ENCODE measurements at places on chromosomes 2 and 18.

DNA sequence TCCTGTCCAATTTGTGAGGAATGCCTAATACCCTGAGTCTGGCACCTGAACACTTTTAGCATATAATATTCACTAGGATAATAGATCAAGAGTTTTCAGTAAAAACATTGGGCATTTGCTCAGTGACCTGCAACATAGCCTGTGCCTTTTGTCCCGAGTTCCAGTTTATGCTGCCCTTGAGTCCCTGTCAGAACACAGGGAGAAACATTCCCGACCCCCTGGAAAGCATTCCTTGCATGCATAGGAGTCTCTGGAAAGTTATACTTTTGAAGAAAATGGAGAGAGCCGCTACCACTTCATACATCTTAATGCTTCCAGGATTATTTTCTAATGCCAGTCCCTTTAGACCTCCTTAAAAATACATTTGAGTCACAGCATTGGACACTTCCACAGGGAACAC is 107.3 kb downstream of the PLCL1 start:
- DNase-seq, result no peak

DNA sequence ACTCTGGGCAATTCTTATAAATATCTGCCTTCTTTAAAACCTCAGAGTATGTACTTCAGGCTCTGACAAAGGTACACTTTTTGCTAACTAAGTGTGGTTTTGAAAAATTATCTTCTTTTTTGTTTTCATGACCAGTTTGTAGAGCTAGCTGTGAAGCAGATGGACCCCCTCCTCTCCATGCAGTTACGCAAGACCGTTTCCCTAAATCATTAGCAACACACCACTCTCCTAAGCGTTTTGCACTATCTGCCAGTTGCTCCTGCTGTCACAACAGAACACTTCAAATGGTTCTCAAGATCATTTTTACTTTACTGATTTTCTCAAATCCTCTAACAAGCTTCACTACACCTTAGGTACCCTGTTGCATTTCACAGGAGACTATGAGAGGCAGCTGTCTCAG is 53.3 kb downstream of the GULP1 start:
- DNase-seq, result no peak

- DNase-seq, result no peak
Observed at GRCh38 chr2:130251535-130251872, 53.3 kb upstream of the TUBA3E start.

DNA sequence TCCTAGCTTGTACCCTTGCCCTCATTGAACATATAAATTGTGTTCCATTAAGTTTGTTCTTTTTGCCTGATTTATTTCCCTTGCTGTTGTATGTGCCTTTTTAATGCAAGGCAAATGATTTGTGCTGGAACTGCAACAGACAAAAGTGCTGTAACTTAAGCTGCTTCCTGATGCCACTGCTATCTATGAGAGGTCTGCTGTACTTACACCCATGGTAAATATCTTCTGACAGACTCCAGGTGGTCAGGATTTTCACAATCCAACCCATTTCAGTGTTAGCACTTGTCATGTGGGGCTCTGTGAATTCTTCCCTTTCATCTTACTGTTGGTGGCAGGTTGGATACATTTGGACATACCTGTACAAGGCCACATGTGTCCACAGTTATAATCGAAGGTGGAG is 63.5 kb downstream of the ARHGAP15 start:
- DNase-seq, result no peak

DNA sequence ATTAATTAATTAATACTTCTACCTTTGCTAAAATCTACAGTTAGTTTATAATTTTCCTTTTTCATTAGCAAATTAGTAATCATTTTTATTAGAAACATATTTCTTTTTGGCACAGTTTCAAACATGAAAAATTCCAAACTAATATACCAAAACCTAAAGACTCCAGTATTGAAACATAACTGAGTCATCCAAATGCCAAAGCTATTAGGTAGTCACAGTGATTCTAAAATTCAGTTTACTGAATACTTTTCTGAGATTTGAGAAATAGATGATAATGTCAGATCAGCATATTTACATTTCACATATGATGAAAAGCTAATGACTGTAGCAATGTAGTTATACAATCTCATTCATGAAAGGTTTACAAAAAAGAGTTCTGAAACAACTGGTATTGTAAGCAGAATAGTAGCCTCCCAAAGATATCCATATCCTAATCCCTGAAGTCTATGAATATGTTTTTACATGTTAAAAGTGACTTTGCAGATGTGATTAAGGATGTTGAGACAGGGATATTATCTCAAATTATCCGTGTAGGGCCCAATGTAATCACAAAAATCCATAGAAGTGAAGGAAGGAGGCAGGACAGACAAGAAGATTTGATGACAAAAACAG is 680.2 kb upstream of the CHAC2 start:
- DNase-seq, result no peak

GRCh38 chr2:175309799-175310198 is 128.3 kb upstream of the ATP5MC3 start:
- no peak for DNase-seq

- no peak for DNase-seq
Observed at GRCh38 chr2:178506524-178506923, 26.3 kb downstream of the PLEKHA3 start.

- DNase-seq, result no peak
Observed at GRCh38 chr2:180742801-180743200, 237.6 kb upstream of the UBE2E3 start.

- DNase-seq, result no peak
Observed at GRCh38 chr2:28348149-28348567, 44.5 kb upstream of the FOSL2 start.

GRCh38 chr18:46712406-46712805 is 44.4 kb downstream of the ST8SIA5 start:
- no peak for DNase-seq

- no peak for DNase-seq
Observed at GRCh38 chr2:68880213-68880612, 9.0 kb upstream of the BMP10 start.

- no peak for DNase-seq
Observed at GRCh38 chr18:68984342-68984741, 186.5 kb downstream of the CCDC102B start.

- DNase-seq, result no peak
Observed at GRCh38 chr2:234977228-234977679, 25.4 kb downstream of the SH3BP4 start.

GRCh38 chr2:118059919-118060478 is 28.3 kb upstream of the INSIG2 start:
- no peak for DNase-seq

GRCh38 chr2:102968375-102968774 is 206.5 kb downstream of the TMEM182 start:
- DNase-seq, result no peak

DNA sequence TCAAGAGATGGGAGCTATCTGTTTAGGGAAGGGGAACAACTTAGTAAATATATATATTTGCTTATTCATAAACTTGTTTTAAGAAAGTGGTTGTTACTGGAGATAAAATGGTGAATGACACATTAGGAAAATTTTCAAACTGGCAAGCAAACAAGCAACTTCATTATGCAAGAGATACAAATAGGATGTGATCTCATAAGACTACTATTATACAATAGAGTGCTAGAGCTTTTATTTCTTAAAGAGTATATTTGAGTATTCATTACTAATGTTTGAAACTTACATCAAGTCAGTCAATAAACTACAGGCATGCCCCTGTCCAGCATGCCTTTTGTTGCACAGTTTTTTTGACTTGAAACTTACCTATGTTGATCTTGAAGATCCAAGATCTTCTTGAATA is 355.2 kb upstream of the KCNJ3 start:
- DNase-seq, result no peak

GRCh38 chr2:25570161-25570845 is 103.1 kb downstream of the DTNB start:
- no peak for DNase-seq

DNA sequence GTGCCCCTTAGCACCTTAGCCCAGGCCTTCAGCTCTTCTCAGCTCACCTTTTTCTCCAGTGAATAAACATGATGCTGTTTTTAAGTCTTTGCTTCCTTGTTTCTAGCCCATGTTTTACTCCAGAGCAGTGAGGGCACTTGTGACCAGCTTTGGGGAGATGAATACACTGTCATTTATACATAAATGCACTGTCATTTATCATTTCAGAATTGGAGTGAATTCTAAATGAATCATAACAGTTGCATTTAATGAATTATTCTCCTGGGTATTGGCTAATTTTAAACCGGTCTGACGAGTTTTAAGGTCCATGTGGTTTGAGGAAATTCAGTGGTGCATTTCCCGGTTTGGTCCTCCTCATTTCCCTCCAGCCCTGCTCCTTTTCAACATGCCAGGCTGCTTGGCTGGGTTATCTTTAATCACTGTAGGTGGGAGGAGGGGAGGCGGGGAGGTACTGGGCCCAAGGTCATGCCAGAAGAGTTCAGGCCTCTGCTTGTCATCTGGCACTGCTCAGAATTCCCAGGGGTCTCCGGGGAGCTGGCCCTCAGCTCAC is 23.9 kb downstream of the PRKCE start:
- no peak for DNase-seq

DNA sequence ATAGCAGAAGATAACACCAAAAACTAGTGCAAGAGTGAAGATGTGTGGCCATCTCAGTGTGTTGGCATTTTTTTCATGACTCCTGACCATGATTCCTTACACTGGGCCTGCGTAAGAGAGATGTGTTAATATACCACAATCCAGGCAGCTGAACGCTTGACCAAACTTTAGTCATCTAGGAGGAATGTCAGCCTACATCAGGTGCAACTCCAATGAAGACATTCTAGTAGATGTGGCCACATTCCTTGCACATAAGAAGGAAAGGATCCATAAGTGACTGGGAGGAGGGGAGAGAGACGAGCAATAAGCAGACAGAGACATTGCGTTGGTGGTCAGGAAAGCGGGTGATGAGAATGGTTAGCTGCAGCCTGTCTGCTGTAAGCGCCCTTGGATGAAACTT is 42.6 kb downstream of the CYRIA start:
- no peak for DNase-seq

GRCh38 chr18:49681387-49681786 is 119.5 kb downstream of the LIPG start:
- no peak for DNase-seq

DNA sequence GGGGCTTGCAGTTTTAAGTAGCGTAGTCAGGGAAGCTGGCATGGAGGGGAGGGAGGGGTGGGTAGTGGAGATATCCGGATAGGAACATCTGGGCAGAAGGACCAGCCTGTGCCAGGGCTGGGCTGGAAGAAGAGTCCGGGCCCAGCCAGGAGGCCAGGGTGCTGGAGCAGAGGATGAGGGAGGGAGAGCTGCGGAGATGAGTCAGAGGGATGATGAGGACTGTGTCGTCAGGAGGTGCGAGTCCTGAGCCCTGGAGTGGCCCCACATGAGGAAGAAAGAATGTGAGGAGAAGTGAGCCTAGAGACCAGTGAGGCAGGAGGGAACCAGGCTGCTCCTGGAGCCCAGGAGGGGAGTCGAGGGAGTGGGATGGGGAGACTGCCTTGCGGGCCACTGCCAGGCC is 82.4 kb downstream of the CTIF start:
- DNase-seq, result no peak

DNA sequence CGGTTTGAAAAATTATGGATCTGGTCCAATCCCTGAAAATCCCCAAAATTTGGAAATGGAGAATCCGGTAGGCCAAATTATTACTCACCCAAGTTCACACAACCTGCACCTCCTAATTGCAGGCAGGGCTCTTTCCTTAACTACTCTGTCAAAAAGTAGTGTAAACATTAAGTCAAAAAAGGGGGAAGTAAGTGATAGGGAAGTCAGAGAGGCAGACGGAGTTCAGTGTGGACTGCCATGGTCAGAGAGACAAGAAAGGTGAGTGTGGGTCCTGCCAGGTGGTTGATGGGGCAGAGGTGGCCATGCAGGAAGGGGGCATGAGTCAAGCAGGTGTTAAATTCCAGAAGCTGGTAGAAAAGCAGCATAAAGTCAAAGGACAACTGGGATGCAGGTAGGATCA is 104.7 kb upstream of the STPG4 start:
- DNase-seq, result no peak

GRCh38 chr18:30999186-30999585 is 43.4 kb downstream of the DSC3 start:
- DNase-seq, result no peak

- DNase-seq, result no peak
Observed at GRCh38 chr2:224453892-224454291, 52.0 kb upstream of the FAM124B start.

DNA sequence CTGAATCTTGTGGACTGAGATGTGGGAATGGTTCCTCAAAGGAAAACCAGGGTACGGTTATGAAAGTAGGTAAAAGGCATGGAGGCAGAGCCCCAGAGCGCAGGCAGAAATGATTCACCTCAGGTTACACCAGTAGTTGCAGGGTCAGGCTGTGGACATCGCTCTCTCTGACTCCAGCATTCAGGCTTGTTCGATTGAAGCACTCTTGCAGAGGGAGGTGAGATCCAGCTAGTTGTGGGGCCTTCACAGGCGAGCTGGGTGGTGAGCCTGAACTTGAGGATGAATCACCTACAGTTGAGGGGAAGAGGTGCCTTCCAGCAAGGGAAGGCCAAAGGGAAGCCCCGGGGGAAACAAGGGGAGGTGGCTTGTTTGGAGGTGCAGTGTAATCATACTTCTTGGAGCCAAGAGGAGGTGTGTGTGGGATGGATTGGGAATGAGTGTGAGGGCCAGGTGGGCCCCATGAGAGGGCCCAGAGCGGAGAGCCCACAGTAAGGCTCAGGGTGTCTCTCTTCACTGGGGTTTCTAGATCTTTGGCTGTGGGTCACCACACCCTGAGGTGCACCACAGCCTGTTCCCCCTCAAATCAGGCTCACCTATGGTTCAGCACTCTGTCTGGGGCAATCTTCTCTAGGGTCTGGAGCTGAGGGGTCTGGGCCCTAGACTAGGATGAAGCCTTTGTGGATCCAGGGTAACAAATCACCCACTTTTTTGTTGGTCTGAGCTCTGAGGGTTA is 48.5 kb upstream of the MCFD2 start:
- DNase-seq, result no peak

GRCh38 chr2:240721596-240722180 is 30.0 kb downstream of the AQP12A start:
- no peak for DNase-seq

DNA sequence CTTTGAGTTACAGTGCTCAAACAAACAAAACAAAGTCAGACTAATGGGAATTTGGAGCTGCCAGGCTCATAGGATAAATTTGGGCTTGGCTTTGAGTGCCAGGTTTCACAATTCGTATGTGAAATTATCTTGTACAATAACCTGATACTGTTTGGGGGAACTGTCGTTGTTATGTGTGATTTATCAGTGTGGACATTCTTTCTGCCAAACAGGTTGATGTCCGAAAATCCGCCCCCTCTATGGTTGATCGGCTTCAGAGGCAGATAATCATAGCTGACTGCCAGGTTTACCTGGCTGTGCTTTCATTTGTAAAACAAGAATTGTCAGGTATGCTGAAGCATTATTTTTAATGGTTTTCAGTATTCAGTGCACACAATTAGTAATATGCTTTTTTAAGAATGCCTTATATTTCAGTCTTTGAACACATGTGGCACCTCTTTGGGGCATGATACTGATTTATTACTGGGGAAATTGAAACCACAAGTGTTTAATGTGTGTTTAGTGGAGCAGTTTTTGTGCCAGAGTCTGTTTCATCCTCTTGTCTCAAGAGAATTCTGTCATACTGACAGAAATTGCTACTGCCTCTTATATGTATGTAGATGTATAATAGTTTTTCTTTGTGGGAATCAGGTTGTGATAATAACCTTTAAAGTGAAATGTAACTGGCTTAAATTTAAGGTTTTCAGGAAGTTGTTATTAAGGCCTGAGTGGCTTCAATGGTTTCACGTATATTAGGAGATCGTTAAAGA is 54.6 kb downstream of the TTC39C start:
- no peak for DNase-seq

GRCh38 chr18:41096504-41096903 is 858.5 kb upstream of the PIK3C3 start:
- no peak for DNase-seq

Data from hippocampal formation (tissue), 2 donors.